ENCODE measurements at places on chromosomes 5 and 9. TPM values are rescaled to one million over a fixed set of nuclear protein-coding genes. Genes with fewer than 3 reads are reported as not detected.

PLEKHG4B gene
- total RNA-seq = 0.19 TPM

ZNF454 gene
- total RNA-seq = not detected

PCDHGB7 gene
- total RNA-seq = 4.1 TPM

RORB gene
- total RNA-seq = 2.5 TPM

N4BP3 gene
- 0.80 TPM for total RNA-seq

ARL15 gene
- total RNA-seq = 38.7 TPM

DRD1 gene
- total RNA-seq = 0.13 TPM

IL4 gene
- total RNA-seq = not detected

DNA sequence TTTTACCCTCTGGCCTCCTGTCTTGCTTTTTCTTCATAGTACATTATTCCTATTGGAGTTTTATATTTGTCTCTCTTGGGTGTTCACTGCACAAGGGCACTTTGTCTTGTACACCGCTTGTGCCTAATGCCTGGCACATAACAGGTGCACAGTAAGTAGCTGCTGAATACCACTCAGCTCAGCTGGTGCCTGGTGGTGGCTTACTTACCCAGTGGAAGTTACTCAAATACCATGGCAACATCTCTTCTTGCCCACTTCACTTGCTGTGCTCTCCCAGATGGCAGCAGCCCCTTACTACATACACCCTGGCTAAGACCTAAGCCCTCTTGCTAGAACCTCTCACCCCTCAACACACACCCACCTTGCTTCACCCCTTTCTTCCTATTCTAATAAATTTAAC lies 11.3 kb upstream of the SKP1 start:
- no peaks in the 10 kb centered on the region for H3K36me3 ChIP-seq
- H3K4me1 ChIP-seq = no peaks in the 10 kb centered on the region
- DNase-seq = no peak
- no peak overlapping the region for H3K27ac ChIP-seq
- no peak overlapping the region for H3K4me3 ChIP-seq

GRCh38 chr5:73709536-73710129 lies 83.6 kb downstream of the ARHGEF28 start:
- no peaks in the 10 kb centered on the region for H3K4me1 ChIP-seq
- no peak overlapping the region for H3K27ac ChIP-seq
- H3K36me3 ChIP-seq = no peaks in the 10 kb centered on the region
- H3K27me3 ChIP-seq = no peaks in the 10 kb centered on the region
- no peak overlapping the region for H3K4me3 ChIP-seq

DNA sequence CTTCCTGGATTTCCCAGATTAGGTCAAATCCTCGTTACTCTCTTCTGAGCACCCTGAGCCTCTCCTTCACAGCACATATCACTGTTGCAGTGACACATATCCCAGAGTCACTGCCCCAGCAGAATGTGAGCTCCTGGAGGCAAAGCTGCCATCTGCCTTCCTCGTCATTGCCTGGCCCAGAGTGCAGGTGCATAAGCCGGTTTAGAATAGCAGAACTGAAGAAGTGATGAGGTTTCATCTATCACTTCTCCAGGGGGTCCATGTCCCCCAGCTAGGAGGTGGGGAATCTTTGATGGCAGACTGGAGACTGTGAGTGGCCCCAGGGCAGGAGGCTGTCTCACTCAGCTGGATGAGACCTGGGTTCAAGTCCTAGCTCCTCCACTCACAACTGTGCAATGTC lies 25.8 kb downstream of the NIPAL4 start:
- H3K36me3 ChIP-seq = no peaks in the 10 kb centered on the region
- DNase-seq = peak; percentile 61
- H3K4me1 ChIP-seq = peaks cover 33% of the 10 kb centered on the region

- no peaks in the 10 kb centered on the region for H3K27me3 ChIP-seq
- no peaks in the 10 kb centered on the region for H3K36me3 ChIP-seq
- DNase-seq = no peak
- no peaks in the 10 kb centered on the region for H3K4me1 ChIP-seq
- no peak overlapping the region for H3K4me3 ChIP-seq
Measured at GRCh38 chr5:14922456-14922855, 50.9 kb upstream of the ANKH start.

GRCh38 chr5:15885156-15885555 lies 294.4 kb downstream of the MARCHF11 start:
- H3K4me3 ChIP-seq = no peak overlapping the region
- no peaks in the 10 kb centered on the region for H3K4me1 ChIP-seq

DNA sequence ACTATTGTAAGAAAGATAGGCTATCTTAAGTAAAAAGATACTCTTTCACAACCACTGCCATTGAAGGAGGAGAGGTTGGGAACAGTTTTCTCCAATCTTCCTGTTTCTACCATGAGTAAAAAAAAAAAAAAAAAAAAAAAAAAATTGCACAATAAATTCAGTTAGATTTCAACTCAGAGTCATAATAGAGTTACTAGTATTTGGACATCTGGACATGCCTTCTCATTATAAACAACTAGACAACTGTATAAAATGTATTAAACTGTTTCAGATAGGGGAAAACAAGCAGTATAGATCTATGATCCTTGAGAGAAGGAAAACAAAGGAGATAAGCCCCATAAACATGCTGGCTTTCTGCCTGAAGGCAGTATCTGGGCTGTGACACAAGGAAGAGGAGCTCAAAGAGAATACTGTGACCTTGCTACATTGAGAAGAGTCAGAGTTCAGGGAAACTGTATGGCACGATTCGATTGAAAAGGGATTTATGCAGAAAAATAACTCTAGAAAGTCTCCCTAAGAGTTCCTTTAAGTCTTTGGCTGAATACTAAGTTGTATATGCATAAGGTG lies 249.2 kb upstream of the POU5F2 start:
- H3K27ac ChIP-seq = no peak overlapping the region
- H3K4me3 ChIP-seq = no peak overlapping the region
- no peaks in the 10 kb centered on the region for H3K4me1 ChIP-seq
- H3K27me3 ChIP-seq = no peaks in the 10 kb centered on the region

DNA sequence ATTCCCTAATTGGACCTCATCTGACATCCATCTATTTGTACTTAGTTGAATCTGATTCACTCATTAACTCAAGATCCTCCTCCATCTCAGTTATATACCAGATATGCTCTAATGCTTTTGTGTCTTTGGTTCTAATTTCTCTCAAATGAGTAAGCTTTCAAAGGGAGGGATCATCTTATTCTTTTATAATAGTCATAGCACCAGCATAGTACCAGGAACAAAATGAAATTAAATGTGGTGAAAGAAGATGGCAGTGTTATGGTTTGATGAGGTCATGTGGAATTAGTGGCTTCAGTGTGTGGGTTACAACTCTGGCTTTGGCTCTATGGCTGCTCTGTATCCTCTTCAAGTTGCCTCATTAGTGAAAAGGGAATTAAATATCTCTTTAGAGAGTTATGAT lies 32.5 kb upstream of the ZNF366 start:
- H3K4me3 ChIP-seq = no peak overlapping the region
- H3K36me3 ChIP-seq = no peaks in the 10 kb centered on the region

DNA sequence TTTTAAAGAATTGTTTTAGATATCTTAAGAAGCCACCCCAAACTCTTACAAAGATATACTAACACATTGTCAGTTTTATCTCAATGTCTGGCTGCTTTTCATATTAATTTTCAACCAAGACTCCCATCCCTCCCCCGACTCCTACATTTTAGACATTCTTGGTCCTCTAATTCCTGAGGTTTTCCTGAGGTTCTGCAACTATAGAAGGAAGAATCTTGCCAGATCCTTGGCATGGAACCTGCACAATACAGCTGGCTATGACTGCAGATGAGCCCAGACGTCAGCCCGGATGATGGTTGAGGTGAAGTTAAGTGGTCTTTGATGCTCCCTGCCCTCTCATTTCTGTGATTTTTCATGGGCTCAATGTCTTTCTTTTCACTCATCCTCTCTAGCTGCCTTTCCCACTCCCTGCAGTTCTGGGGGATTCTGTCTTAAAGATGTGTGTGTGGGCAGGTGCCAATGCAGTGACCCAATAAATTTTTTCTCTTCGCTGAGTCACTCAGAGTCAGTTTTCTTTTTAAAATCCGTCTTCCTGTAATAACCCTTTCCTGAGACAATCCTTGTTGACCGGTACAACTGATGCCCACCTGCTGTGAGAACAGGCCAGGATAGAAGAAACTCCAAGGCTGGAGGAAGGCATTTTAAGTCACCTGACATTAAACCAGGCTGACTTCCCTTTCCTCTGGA lies 237.8 kb upstream of the GAS1 start:
- DNase-seq = no peak
- H3K27me3 ChIP-seq = no peaks in the 10 kb centered on the region
- H3K27ac ChIP-seq = no peak overlapping the region
- no peaks in the 10 kb centered on the region for H3K4me1 ChIP-seq
- no peaks in the 10 kb centered on the region for H3K36me3 ChIP-seq

- H3K4me3 ChIP-seq = no peak overlapping the region
- no peaks in the 10 kb centered on the region for H3K36me3 ChIP-seq
- no peaks in the 10 kb centered on the region for H3K4me1 ChIP-seq
- H3K27me3 ChIP-seq = no peaks in the 10 kb centered on the region
- peak overlapping the region; percentile 19 for H3K27ac ChIP-seq
- DNase-seq = peak; percentile 70
Measured at GRCh38 chr9:127825319-127826051, 22.8 kb downstream of the FPGS start.

- no peaks in the 10 kb centered on the region for H3K27me3 ChIP-seq
- H3K27ac ChIP-seq = no peak overlapping the region
- H3K4me1 ChIP-seq = no peaks in the 10 kb centered on the region
- H3K36me3 ChIP-seq = no peaks in the 10 kb centered on the region
- no peak for DNase-seq
- no peak overlapping the region for H3K4me3 ChIP-seq
Measured at GRCh38 chr5:65910711-65911110, 15.7 kb upstream of the ERBIN start.

GRCh38 chr9:23779220-23779619 lies 46.8 kb downstream of the ELAVL2 start:
- no peaks in the 10 kb centered on the region for H3K27me3 ChIP-seq
- H3K27ac ChIP-seq = no peak overlapping the region
- no peak for DNase-seq
- no peaks in the 10 kb centered on the region for H3K4me1 ChIP-seq
- H3K4me3 ChIP-seq = no peak overlapping the region
- no peaks in the 10 kb centered on the region for H3K36me3 ChIP-seq

DNA sequence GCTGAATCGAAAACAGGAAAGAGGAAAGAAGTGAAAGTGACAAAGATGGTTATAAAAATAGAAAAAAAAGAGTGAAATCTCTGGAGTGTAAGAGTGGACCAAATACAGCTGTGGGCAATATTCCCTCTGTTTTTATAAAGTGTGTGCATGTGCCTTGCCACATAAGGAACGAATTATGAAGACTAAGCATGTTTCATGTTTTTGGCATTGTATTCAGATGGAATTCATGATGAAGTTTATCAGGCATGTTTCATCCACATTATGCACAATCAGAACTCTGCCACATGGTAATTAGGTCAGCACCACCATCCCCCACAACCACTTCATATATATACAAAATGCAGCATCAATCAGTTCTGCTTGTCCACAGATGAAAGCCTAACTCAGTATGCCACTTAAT lies 348.0 kb downstream of the ZNF608 start:
- H3K36me3 ChIP-seq = no peaks in the 10 kb centered on the region
- no peaks in the 10 kb centered on the region for H3K27me3 ChIP-seq
- H3K27ac ChIP-seq = no peak overlapping the region
- no peaks in the 10 kb centered on the region for H3K4me1 ChIP-seq
